ENCODE measurements at places on chromosomes 5 and 9. TPM values are rescaled to one million over a fixed set of nuclear protein-coding genes. Genes with fewer than 3 reads are reported as not detected.

MAP1B gene
- total RNA-seq: 200 TPM

DNA sequence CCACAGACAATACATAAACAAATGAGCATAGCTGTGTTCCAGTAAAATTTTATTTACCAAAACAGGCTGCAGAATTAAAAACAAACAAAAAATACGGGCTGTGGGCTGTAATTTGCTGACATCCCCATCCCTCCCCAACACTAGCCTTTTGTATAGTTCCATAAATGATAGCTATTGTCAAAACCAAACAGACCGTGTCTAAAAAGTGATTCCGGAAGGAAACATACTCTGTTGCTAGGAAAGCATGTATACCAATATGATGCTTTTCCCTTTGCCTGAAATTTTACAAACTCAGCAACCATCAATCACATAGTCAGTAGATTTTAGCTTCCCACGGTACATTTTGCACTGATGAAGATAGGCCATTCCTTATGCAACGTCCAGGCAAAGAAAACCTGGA lies 80.0 kb downstream of the TMEM215 start:
- no peaks in the 10 kb centered on the region for H3K27me3 ChIP-seq
- no peak overlapping the region for H3K4me3 ChIP-seq
- no peak for DNase-seq
- no peaks in the 10 kb centered on the region for H3K4me1 ChIP-seq

GRCh38 chr5:14417792-14418765 lies 163.5 kb upstream of the OTULINL start:
- DNase-seq: no peak
- no peaks in the 10 kb centered on the region for H3K27me3 ChIP-seq
- peak overlapping the region; percentile 34 for H3K27ac ChIP-seq
- H3K36me3 ChIP-seq: peaks cover 46% of the 10 kb centered on the region

SPOCK1 gene
- 97.6 TPM for total RNA-seq

CCDC180 gene
- total RNA-seq: 29.0 TPM

GRCh38 chr5:179457612-179458011 lies 92.7 kb upstream of the RUFY1 start:
- no peak overlapping the region for H3K27ac ChIP-seq
- H3K4me3 ChIP-seq: no peak overlapping the region
- H3K4me1 ChIP-seq: no peaks in the 10 kb centered on the region
- DNase-seq: no peak

- H3K36me3 ChIP-seq: no peaks in the 10 kb centered on the region
- H3K27me3 ChIP-seq: no peaks in the 10 kb centered on the region
- H3K4me1 ChIP-seq: no peaks in the 10 kb centered on the region
- H3K27ac ChIP-seq: no peak overlapping the region
Measured at GRCh38 chr9:18384066-18384465, 89.9 kb upstream of the ADAMTSL1 start.

BTNL3 gene
- total RNA-seq: not detected

FOXD4L5 gene
- 0.40 TPM for total RNA-seq

- no peaks in the 10 kb centered on the region for H3K27me3 ChIP-seq
- no peak for DNase-seq
- no peaks in the 10 kb centered on the region for H3K36me3 ChIP-seq
Measured at GRCh38 chr5:3836528-3836927, 240.9 kb downstream of the IRX1 start.

WWC1 gene
- 12.9 TPM for total RNA-seq

DNA sequence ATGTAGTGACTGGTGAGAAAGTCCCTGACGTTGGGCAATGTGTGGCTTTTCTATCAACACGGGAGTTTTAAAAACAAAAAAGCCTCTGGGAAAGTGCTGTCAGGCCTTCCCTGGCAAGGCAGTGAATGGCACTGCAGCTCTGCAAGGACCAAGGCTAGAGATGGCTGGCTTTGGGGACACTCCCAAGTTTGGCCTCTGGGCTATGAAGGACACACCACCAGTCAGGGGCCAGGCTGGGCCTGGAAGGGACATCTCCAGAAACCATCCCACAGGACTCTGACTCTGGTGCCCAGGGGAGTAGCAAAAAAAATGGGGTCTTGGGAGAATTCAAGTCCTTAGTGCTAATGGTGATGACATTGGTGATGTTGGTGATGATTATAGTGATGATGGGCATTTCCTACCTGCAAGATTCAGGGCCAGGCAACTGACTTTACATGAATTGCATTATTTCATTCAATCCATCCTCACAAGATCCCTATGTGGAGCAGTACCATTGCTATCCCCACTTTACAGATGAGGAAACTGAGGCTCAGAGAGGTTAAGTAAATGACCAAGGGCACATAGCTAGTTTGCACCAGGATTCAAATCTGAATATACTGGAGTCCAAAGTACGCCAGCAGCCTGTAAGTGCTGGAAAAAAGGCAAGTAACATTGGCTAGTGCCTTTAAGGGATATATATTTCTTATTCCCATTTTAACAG lies 2.6 kb upstream of the PPARGC1B start:
- peaks cover 9% of the 10 kb centered on the region for H3K27me3 ChIP-seq
- H3K4me3 ChIP-seq: no peak overlapping the region
- DNase-seq: no peak
- H3K36me3 ChIP-seq: no peaks in the 10 kb centered on the region
- H3K27ac ChIP-seq: no peak overlapping the region

GRCh38 chr9:2764353-2764752 lies 47.0 kb downstream of the KCNV2 start:
- no peak overlapping the region for H3K4me3 ChIP-seq
- H3K27me3 ChIP-seq: no peaks in the 10 kb centered on the region
- no peak for DNase-seq
- H3K36me3 ChIP-seq: no peaks in the 10 kb centered on the region
- H3K27ac ChIP-seq: no peak overlapping the region

- no peak for DNase-seq
- peaks cover 37% of the 10 kb centered on the region for H3K4me1 ChIP-seq
- H3K4me3 ChIP-seq: no peak overlapping the region
- H3K27me3 ChIP-seq: peaks cover 36% of the 10 kb centered on the region
Measured at GRCh38 chr5:176817841-176818377, 7.5 kb downstream of the UNC5A start.

- no peak overlapping the region for H3K27ac ChIP-seq
- peaks cover 17% of the 10 kb centered on the region for H3K4me1 ChIP-seq
- no peaks in the 10 kb centered on the region for H3K36me3 ChIP-seq
- no peaks in the 10 kb centered on the region for H3K27me3 ChIP-seq
- DNase-seq: no peak
Measured at GRCh38 chr5:136086783-136087566, 45.7 kb upstream of the SMAD5 start.

- H3K4me3 ChIP-seq: no peak overlapping the region
- H3K27ac ChIP-seq: no peak overlapping the region
- H3K4me1 ChIP-seq: no peaks in the 10 kb centered on the region
- H3K36me3 ChIP-seq: no peaks in the 10 kb centered on the region
- no peaks in the 10 kb centered on the region for H3K27me3 ChIP-seq
Measured at GRCh38 chr5:125402787-125403186, 656.3 kb upstream of the ZNF608 start.

- H3K4me3 ChIP-seq: no peak overlapping the region
- H3K27ac ChIP-seq: no peak overlapping the region
- no peaks in the 10 kb centered on the region for H3K4me1 ChIP-seq
- DNase-seq: no peak
- no peaks in the 10 kb centered on the region for H3K36me3 ChIP-seq
- H3K27me3 ChIP-seq: no peaks in the 10 kb centered on the region
Measured at GRCh38 chr5:35152733-35153132, 77.6 kb downstream of the PRLR start.

GRIN3A gene
- total RNA-seq: 18.1 TPM

DNA sequence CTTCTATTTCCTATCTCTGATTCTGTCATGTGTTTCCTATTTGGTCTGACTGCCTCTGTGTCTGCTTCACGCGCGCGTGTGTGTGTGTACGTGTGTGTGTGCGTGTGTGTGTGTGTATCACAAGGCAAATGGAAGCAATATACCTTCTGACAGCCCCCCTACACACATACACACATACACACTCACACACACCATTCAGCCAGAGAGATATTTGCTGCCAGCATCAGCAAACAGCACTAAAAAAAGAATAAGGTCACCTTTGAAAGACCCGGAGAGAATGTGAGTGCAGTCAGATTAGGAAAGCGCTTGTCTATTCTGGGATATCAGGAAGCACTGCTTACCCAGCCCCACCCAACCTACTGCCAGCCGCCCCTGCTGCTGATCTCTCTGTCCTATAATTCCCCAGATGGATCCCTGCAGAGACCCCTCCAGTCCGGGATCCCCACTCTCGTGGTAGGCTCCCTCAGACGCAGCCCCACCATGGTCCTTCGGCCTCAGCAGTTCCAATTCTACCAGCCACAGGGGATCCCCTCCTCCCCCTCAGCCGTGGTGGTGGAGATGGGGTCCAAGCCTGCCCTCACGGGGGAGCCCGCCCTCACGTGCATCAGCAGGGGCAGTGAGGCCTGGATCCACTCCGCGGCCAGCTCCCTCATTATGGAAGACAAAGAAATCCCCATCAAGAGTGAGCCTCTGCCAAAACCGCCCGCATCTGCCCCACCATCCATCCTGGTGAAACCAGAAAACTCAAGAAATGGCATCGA lies 45.7 kb downstream of the PLAC8L1 start:
- no peak overlapping the region for H3K27ac ChIP-seq
- H3K27me3 ChIP-seq: no peaks in the 10 kb centered on the region
- no peaks in the 10 kb centered on the region for H3K4me1 ChIP-seq
- DNase-seq: no peak

GFI1B gene
- 1.1 TPM for total RNA-seq

CCDC171 gene
- total RNA-seq: 23.6 TPM

GRCh38 chr9:100419166-100419565 lies 7.8 kb upstream of the MSANTD3 start:
- no peaks in the 10 kb centered on the region for H3K4me1 ChIP-seq
- H3K27ac ChIP-seq: no peak overlapping the region
- no peaks in the 10 kb centered on the region for H3K27me3 ChIP-seq
- H3K36me3 ChIP-seq: no peaks in the 10 kb centered on the region
- DNase-seq: no peak
- H3K4me3 ChIP-seq: no peak overlapping the region

CRAT gene
- total RNA-seq: 30.7 TPM

GRCh38 chr5:108148715-108149139 lies 233.2 kb downstream of the FBXL17 start:
- peak; percentile 49 for DNase-seq
- H3K4me1 ChIP-seq: no peaks in the 10 kb centered on the region
- no peaks in the 10 kb centered on the region for H3K27me3 ChIP-seq
- no peak overlapping the region for H3K27ac ChIP-seq

GRCh38 chr9:14480526-14480925 lies 166.6 kb upstream of the NFIB start:
- no peak overlapping the region for H3K4me3 ChIP-seq
- H3K36me3 ChIP-seq: no peaks in the 10 kb centered on the region
- no peaks in the 10 kb centered on the region for H3K27me3 ChIP-seq
- H3K4me1 ChIP-seq: no peaks in the 10 kb centered on the region

IL9 gene
- total RNA-seq: not detected

- H3K36me3 ChIP-seq: no peaks in the 10 kb centered on the region
- H3K27ac ChIP-seq: no peak overlapping the region
- no peaks in the 10 kb centered on the region for H3K27me3 ChIP-seq
- peaks cover 3% of the 10 kb centered on the region for H3K4me1 ChIP-seq
Measured at GRCh38 chr5:174563899-174564298, 160.5 kb upstream of the MSX2 start.

- no peak overlapping the region for H3K4me3 ChIP-seq
- peaks cover 23% of the 10 kb centered on the region for H3K4me1 ChIP-seq
- peak overlapping the region; percentile 74 for H3K27ac ChIP-seq
Measured at GRCh38 chr9:127154003-127154389, 31.6 kb upstream of the ANGPTL2 start.

YTHDC2 gene
- total RNA-seq: 44.6 TPM

DNA sequence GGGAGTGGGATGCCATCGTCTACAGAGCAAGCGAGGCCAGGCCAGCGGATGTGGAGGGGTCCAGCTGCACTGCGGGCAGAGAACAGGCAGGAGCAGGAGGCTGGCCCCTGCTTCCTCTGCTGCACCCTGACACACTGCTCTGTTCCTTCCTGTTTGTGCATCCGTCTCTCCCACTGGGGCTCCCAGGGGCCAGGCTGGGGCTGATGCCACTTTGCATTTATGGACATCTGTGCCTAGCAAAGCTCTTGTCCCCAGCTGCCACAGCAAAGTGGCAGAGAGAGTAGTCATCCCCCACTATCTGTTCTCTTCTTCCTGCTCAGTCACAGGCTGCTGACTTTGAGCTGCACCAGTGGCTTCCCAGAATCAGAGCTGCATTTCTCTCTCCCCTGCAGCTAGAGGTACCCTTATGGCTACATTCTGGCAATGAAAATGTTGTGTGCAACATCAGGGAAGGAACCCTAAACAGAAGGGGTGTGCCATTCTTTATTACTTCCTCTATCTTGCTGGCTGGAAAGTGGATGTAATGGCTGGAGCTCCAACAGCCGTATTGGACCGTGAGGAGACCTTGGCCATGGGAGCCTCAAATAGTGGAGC lies 4.2 kb upstream of the NINJ1 start:
- no peaks in the 10 kb centered on the region for H3K27me3 ChIP-seq
- H3K4me3 ChIP-seq: no peak overlapping the region
- H3K4me1 ChIP-seq: peaks cover 30% of the 10 kb centered on the region
- H3K36me3 ChIP-seq: no peaks in the 10 kb centered on the region

- H3K27ac ChIP-seq: peak overlapping the region; percentile 96
- DNase-seq: no peak
- peak overlapping the region; percentile 35 for H3K4me3 ChIP-seq
- H3K4me1 ChIP-seq: peaks cover 17% of the 10 kb centered on the region
- no peaks in the 10 kb centered on the region for H3K36me3 ChIP-seq
Measured at GRCh38 chr5:88396000-88396535, 127.4 kb upstream of the TMEM161B start.

- DNase-seq: no peak
- H3K36me3 ChIP-seq: no peaks in the 10 kb centered on the region
- H3K4me1 ChIP-seq: peaks cover 4% of the 10 kb centered on the region
- H3K4me3 ChIP-seq: no peak overlapping the region
- no peak overlapping the region for H3K27ac ChIP-seq
Measured at GRCh38 chr9:91302831-91303230, 58.9 kb downstream of the AUH start.

DNA sequence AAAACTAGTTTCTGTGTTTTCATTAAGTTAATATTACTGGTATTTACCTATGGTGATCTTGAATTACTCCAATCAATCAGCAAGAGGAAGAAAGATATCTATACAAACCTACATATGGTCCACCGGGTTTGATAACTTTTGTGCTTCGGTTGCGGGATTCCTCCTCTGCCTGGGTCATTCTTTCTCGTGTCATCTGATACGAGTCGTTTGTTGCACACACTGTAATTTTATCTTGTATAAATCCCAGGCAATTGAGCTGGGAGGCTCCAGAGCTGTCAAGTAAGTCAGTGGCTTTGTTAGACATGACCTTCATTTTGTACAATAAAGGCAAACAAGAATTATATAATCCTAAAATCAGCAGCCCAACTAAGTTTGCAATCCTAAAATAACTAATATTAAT lies 48.0 kb downstream of the ELL2 start:
- DNase-seq: no peak
- H3K27ac ChIP-seq: no peak overlapping the region
- H3K4me1 ChIP-seq: no peaks in the 10 kb centered on the region
- H3K36me3 ChIP-seq: no peaks in the 10 kb centered on the region
- H3K4me3 ChIP-seq: no peak overlapping the region

LRRTM2 gene
- 50.4 TPM for total RNA-seq

DNA sequence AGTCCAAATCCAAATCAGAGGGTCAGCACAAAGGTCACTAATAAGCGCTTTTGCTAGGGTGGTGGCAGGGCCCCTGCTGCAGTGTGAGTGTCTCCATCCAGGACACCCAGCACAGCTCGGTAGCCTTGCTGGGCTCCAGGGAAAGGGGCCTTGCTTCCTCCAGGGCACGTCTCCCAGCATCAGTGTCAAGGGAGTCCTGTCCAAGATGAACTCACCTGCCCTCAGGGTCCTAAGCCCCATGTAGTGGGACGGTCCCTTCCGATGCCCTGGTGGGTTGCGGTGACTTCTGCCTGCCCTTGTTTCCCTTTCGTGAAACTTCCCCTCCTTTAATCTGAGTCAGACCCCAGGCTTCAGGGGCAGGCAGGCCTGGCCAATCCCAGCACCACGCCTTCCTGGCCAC lies 101.7 kb downstream of the ZNF354C start:
- no peak overlapping the region for H3K27ac ChIP-seq
- DNase-seq: no peak
- H3K36me3 ChIP-seq: peaks cover 4% of the 10 kb centered on the region
- H3K4me3 ChIP-seq: no peak overlapping the region
- H3K4me1 ChIP-seq: peaks cover 3% of the 10 kb centered on the region

All from spinal cord (tissue), 10 donors.